Gastrocnemius medialis (tissue), 4 donors: ENCODE measurements at places on chromosomes 4 and X.
A peak's percentile ranks its signal among the peaks of the same experiment; 100 is the strongest.

GRCh38 chr4:175772170-175772705, 39.8 kb downstream of the GPM6A start:
- no peak for DNase-seq

- peak; percentile 61 for DNase-seq
These were observed 429 bp downstream of the UVSSA start for GRCh38 chr4:1347410-1347864.

- DNase-seq, result no peak
These were observed 15.2 kb downstream of the SUPT20HL1 start for GRCh38 chrX:24375600-24376131.

- DNase-seq, result no peak
These were observed 1.2 kb downstream of the HHIP start for GRCh38 chr4:144647095-144647561.

DNA sequence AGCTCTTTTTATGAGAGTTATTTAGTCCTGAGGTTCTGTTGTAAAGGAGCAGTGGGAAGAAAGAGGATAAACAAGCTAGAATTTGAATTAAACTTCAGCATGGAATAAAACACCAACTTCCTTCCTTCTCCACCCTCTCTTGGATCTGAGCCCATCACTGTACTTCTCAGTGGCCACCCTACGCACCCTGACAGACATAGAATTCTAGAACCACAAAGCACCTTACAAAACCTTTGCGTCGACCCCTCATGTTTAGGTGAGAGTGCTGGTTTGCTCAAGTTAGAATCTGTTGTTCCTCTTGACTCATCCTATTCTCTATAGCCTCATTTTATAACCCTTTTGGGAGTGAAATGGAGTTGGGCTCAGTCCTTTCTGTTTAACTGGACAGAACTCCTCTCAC, 84.6 kb upstream of the RPL34 start:
- DNase-seq, result no peak

DNA sequence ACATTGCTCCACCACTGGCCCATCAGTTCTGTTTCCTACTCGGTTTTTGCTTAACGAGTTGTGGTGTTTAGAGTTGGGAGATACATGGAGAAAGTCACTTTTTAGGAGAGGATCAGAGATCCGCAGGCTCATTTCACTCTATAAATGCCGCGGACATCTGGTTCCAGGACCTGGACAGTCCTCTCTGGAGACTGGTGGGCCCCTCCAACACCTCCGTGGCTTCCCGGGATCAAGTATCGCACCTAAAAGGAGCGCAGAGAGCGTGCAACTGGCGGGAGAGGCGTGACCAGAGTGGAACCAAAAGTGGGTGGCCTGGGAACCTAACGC, 9.9 kb upstream of the CLTRN start:
- DNase-seq, result no peak

DNA sequence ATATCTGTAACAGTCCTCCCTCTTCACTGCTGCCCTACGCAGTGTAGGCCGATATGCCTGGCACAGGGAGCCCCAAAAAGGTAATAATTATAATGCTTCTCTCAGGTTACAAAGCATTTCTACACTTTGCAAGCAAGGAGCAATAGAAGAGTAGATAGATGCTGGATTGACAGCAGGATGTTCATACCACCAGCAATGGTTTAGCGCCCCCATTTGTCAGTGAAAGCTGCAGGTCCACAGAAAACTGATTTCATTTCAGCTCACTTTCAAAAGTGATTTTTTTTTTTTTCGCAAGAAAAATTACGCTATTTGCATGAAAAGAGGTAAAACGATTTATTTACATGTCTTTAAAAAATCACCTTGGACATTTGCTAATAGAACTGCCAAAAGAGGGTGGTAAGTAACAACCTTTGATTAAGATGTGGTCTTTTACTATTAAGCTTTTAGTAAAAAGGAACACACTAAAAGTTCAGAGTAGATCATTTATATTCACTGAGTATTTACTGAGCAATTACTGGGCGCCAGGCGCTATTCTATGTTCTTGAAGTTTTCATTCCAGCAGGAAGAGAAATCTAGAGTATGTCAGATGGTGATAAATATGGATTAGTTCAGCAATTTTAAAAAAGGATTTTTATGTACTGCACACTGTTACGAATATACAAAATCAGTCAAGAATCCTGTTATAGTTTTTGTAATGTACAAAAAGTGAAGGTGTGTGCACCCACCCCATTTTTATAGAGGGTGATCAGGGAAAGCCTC, 34.4 kb downstream of the HPF1 start:
- no peak for DNase-seq

GRCh38 chrX:155857561-155857960, 23.6 kb upstream of the VAMP7 start:
- no peak for DNase-seq
